ENCODE measurements at places on chromosomes 7 and 10.

- H3K27me3 ChIP-seq: no peaks in the 10 kb centered on the region
- no peak overlapping the region for H3K27ac ChIP-seq
- no peak for DNase-seq
- no peaks in the 10 kb centered on the region for H3K4me1 ChIP-seq
- H3K36me3 ChIP-seq: no peaks in the 10 kb centered on the region
- H3K4me3 ChIP-seq: no peak overlapping the region
Measured at GRCh38 chr10:9885761-9886160, 1131.9 kb upstream of the CELF2 start.

GRCh38 chr7:7228967-7229366, 46.6 kb downstream of the C1GALT1 start:
- H3K27me3 ChIP-seq: no peaks in the 10 kb centered on the region
- no peaks in the 10 kb centered on the region for H3K36me3 ChIP-seq
- no peak overlapping the region for H3K4me3 ChIP-seq
- DNase-seq: no peak
- 0 out of 2 replicates have a peak, but pooled peaks cover 4% of the 10 kb centered on the region for H3K4me1 ChIP-seq
- no peak overlapping the region for H3K27ac ChIP-seq

DNA sequence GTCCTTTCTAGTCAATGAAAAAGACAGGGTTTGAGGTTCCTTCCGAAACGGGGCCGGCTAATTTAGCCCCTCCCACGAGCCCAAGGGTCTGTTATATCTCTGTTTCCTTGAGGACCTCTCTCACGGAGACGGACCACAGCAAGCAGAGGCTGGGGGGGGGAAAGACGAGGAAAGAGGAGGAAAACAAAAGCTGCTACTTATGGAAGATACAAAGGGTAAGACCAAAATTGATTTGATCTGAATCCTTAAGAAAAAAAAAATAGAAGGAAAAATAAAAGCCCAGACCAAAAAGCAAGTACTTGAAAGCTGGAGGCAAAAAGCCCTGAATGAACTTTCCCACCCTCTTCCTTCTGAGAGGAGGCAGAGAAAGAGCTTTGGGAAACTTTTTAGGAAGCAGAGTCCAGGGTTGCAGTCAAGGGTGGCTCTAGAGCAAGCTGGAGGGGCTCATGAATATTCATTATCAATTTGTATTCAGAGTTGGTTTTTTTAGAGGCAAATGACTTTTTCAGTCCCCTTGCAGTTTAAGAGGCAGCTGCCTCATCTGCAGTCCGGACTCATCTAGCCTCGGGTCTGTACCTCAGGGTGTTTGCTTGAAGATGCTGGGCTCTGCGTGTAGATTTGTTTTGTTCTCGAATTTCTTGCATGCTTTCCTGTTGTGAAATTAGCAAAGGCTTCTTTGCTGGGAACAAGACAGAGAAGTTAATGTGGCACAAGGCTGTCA, at the start of gene ENTPD1:
Gene ENTPD1, plus strand, starts transcription at position 123 of the 721 bp plus-strand sequence. Its CDS starts 77 bp downstream, at position 200.
- H3K36me3 ChIP-seq: no peaks in the 10 kb centered on the region
- H3K4me3 ChIP-seq: peak within 1 kb of the TSS; percentile 33
- no peaks in the 10 kb centered on the region for H3K4me1 ChIP-seq

- no peaks in the 10 kb centered on the region for H3K36me3 ChIP-seq
- no peak overlapping the region for H3K27ac ChIP-seq
- DNase-seq: no peak
- no peaks in the 10 kb centered on the region for H3K27me3 ChIP-seq
Measured at GRCh38 chr7:137480824-137481365, 137.4 kb upstream of the PTN start.

- no peaks in the 10 kb centered on the region for H3K36me3 ChIP-seq
- peak overlapping the region; percentile 9 for H3K27ac ChIP-seq
- no peak overlapping the region for H3K4me3 ChIP-seq
- no peaks in the 10 kb centered on the region for H3K27me3 ChIP-seq
- peaks cover 49% of the 10 kb centered on the region for H3K4me1 ChIP-seq
Measured at GRCh38 chr7:108103558-108104298, 26.4 kb downstream of the LAMB4 start.

DNA sequence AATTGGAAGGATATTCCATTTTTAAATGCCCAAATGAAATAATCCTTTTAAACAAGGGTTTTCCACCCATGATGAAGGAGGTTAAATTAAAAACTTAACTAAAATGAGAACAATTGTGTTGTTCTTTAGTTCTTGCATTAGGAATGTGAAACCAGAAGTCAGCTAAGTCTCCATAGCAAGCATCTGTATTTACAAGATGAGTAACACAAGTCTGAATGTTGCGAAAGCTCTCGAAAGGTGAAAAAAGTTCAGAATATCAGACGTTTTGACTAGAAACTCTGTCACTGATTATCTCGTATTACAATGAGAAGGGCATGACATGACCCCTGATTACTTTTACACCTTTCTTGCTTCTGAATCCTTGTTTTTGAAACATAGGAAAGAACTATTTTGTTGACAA, 149.6 kb downstream of the BICC1 start:
- peak; percentile 76 for DNase-seq
- no peak overlapping the region for H3K4me3 ChIP-seq
- no peaks in the 10 kb centered on the region for H3K27me3 ChIP-seq
- peaks cover 9% of the 10 kb centered on the region for H3K4me1 ChIP-seq

- no peak for DNase-seq
- H3K27ac ChIP-seq: no peak overlapping the region
- H3K36me3 ChIP-seq: no peaks in the 10 kb centered on the region
- no peaks in the 10 kb centered on the region for H3K27me3 ChIP-seq
- no peaks in the 10 kb centered on the region for H3K4me1 ChIP-seq
Measured at GRCh38 chr7:114818501-114818900, 103.4 kb upstream of the MDFIC start.

GRCh38 chr10:69684981-69685353, 54.9 kb downstream of the FAM241B start:
- no peak for DNase-seq
- H3K27me3 ChIP-seq: no peaks in the 10 kb centered on the region
- H3K4me3 ChIP-seq: no peak overlapping the region

DNA sequence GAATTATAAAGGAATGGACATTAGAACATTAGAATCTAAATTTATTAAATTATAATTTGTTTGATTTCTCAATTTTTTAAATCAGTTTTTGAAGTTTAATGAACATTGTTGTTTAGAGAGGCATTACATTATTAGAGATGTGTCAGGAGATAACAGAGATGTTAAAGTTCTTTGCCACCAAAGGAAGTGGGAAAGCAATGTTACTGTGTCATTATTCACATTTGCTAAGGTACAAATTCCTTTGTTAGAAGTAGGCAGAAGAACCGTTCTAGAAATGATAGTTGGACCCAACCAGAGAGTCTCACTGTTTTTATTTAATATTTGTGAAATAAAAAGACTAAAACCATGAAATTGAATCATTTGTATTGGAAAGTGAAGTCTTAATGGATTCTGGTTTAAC, 92.9 kb downstream of the MDFIC start:
- DNase-seq: no peak
- H3K27ac ChIP-seq: no peak overlapping the region
- no peaks in the 10 kb centered on the region for H3K4me1 ChIP-seq
- no peaks in the 10 kb centered on the region for H3K36me3 ChIP-seq

GRCh38 chr7:27161214-27161720, 4.1 kb downstream of the HOXA9 start:
- H3K4me3 ChIP-seq: peak overlapping the region; percentile 73

DNA sequence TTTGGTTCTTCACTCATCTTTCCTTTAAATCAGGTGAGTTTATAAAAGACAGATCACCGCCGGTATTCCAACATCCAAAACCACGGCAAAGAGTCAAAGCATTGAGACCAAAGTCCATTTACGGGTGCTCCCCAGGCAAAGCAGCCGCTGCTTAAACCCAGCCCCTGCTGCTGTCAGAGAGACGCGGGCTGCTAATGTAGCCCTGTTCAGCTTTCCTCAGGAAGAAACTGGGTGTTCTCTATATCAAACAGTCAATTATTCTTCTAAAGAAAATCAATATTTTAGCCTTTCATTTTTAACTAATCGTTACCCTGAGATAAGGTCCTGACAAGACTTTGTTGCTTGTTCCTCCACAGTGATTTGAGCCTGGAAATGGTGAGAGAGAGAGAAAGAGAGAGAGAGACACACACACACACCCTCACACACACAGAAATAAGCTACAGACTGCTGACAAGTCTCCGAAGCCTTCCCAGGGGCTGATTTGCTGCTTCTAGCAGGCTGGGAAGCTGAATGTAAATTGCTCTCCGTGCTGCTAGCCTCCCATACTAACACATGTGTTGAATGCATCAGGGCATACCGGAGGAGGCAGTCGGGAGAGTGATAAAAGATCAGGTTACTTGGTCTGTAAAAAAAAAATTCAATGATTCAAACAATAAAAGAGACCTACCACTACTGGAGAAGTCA, 183.0 kb upstream of the ANK3 start:
- H3K27me3 ChIP-seq: no peaks in the 10 kb centered on the region
- H3K36me3 ChIP-seq: no peaks in the 10 kb centered on the region
- peak overlapping the region; percentile 7 for H3K27ac ChIP-seq
- H3K4me3 ChIP-seq: peak overlapping the region; percentile 31
- peak; percentile 65 for DNase-seq

DNA sequence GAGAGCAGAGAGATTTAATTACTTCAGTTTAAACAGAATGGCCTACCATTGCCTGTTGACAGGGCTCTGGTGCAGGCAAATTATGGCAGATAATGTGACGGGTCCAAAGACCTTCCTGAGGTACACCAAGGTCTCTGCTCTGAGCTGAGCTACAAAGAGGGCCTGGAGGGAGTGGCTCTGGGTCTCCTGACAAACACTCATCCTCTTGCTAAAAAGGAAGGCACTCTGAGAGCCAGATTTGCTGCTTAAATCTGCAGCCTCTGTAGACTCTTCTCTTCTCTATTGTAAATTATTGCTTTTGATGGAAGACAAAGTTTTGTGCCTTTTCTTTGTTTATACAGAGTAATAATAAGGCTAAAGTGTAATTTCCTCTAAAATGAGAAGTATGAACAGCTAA, 529.5 kb upstream of the FZD8 start:
- H3K36me3 ChIP-seq: no peaks in the 10 kb centered on the region
- no peak for DNase-seq
- H3K27me3 ChIP-seq: no peaks in the 10 kb centered on the region
- no peak overlapping the region for H3K4me3 ChIP-seq

DNA sequence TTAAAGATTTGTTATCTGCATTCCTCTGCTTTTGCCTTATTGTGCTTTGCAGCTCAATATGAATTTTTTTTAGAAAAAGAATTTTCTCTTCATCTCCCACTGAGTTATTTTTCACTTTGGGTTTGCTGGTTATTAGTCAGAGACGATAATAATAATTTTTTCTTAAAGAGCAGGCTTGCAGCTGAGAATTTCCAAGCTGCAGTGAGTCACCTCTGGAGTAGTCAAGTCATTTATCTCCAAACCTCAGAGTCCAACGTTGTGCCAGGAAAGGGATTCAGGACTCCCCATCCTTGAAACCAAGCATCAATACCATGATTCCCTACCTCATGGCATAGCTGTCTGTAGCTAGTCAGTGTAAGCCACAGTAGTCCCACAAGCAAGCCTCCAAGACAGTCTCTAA, 15.2 kb upstream of the EGR2 start:
- DNase-seq: no peak
- H3K36me3 ChIP-seq: no peaks in the 10 kb centered on the region
- no peak overlapping the region for H3K4me3 ChIP-seq
- H3K4me1 ChIP-seq: no peaks in the 10 kb centered on the region
- H3K27me3 ChIP-seq: peaks cover 2% of the 10 kb centered on the region

DNA sequence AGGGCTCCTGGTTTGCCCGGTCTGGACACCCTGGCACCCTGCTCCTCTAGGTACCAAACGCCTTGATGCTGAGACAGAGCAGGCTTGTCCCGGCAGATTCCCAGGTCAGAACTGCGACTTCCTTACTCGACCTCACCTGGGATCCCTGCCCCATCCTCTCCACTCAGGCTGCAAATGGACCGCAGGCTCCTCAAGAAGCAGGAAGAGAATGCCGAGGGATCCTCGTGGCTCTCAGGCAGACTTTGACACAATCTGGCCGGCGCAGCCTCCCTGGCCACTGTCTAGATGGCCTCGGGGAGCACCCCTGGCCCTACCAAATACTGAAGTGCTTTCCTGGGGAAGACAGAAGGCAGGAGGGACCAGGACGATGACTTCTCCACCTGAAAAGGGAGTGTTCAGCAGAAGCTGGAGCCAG, 421 bp upstream of the NODAL start:
- no peaks in the 10 kb centered on the region for H3K36me3 ChIP-seq
- no peak for DNase-seq
- H3K4me1 ChIP-seq: peaks cover 54% of the 10 kb centered on the region
- peak overlapping the region; percentile 39 for H3K27ac ChIP-seq
- H3K4me3 ChIP-seq: no peak overlapping the region

GRCh38 chr10:71359364-71360046, 37.2 kb upstream of the CDH23 start:
- no peaks in the 10 kb centered on the region for H3K36me3 ChIP-seq
- H3K27me3 ChIP-seq: no peaks in the 10 kb centered on the region
- H3K4me1 ChIP-seq: no peaks in the 10 kb centered on the region
